ENCODE measurements at places on chromosomes 1 and 21. TPM values are rescaled to one million over a fixed set of nuclear protein-coding genes. Genes with fewer than 3 reads are reported as not detected.

COL16A1 gene
- 26.7 TPM for total RNA-seq

BRDT gene
- not detected for total RNA-seq

POU3F1 gene
- 0.08 TPM for total RNA-seq

MEGF6 gene
- total RNA-seq: 11.2 TPM

LCE1D gene
- total RNA-seq: not detected

GRCh38 chr1:24443241-24443656 is 27.6 kb downstream of the NIPAL3 start:
- no peak for DNase-seq

GRCh38 chr1:9363061-9363471 is 70.4 kb downstream of the SPSB1 start:
- no peak for DNase-seq

DNA sequence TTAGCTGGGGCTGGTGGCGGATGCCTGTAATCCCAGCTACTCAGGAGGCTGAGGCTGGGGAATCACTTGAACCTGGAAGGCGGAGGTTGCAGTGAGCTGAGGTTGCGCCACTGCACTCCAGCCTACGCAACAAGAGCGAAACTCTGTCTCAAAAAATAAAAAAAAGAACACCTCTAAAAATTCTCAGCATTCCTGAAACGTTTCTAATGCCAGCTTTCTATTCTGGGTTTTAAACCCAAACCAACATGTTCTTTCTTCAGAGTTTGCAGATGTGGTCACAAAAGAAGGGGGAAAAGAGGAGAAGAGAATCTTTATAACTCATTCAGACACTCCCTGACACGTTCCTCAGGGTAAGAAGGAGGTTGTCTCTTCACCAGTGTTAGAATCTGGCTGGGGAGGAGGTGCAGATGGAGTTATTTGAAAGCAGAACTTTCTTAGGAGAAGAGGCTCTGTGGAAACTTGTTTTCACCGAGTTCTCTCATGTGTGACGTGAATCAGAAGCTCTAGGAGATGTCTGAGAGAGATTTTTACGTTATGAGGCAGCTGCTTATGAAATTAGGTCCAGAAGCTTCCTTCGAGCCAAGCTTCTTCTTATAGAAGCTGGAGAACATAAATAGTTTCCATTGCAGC is 17.8 kb upstream of the CNR2 start:
- DNase-seq: no peak

- no peak for DNase-seq
Observed at GRCh38 chr1:41876576-41877445, 41.9 kb downstream of the HIVEP3 start.

- no peak for DNase-seq
Observed at GRCh38 chr1:222373831-222374602, 173.9 kb downstream of the HHIPL2 start.

GRCh38 chr1:82704966-82705365 is 904.2 kb downstream of the ADGRL2 start:
- no peak for DNase-seq

DNA sequence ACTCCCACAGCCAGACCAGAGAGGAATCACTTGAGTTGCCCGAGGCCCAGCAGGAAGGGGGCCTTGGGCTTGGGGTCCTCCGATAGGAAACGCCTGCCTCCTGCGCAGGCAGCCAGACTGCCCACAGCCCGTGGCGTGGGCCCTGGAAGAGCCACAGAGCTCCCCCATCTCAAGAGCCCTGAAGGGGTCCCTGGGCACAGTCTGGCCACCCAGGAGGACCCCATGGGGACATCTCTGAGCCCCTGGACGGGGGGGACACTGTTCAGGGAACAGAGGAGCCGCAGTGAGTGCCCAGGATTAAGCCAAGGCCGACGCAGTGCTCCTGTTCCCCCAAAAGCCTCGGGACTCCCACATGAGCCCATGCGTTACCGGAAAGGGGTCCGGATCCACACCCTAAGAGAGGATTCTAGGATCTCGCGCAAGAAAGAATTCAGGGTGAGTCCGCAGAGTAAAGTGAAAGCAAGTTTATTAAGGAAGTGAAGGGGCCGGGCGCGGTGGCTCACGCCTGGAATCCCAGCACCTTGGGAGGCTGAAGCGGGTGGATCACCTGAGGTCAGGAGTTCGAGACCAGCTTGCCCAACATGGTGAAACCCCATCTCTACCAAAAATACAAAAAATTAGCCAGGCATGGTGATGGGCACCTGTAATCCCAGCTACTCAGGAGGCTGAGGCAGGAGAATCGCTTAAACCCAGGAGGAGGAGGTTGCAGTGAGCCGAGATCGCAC is 38.1 kb upstream of the LBR start:
- no peak for DNase-seq

DNA sequence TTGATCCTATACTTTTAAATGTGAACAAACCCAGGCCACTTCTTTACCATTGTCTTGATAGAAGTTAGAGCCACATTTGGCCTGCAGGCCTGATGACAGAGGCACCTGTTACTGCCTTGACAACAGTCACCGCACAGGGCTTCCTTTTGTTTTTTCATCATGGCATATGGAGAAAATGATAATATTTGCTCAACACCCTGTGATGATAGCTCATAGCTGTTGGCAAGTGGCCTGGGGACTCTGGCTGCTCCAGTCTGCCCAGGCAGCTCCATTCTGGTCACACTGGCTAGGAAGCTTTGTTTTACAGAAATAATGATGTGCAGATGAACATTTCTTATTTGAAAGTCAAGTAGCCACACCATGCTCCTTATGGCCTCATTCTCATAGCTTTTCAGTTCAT is 89.6 kb upstream of the GPR88 start:
- peak; percentile 37 for DNase-seq

GRCh38 chr21:27314131-27314530 is 347.2 kb upstream of the ADAMTS5 start:
- DNase-seq: no peak

DNA sequence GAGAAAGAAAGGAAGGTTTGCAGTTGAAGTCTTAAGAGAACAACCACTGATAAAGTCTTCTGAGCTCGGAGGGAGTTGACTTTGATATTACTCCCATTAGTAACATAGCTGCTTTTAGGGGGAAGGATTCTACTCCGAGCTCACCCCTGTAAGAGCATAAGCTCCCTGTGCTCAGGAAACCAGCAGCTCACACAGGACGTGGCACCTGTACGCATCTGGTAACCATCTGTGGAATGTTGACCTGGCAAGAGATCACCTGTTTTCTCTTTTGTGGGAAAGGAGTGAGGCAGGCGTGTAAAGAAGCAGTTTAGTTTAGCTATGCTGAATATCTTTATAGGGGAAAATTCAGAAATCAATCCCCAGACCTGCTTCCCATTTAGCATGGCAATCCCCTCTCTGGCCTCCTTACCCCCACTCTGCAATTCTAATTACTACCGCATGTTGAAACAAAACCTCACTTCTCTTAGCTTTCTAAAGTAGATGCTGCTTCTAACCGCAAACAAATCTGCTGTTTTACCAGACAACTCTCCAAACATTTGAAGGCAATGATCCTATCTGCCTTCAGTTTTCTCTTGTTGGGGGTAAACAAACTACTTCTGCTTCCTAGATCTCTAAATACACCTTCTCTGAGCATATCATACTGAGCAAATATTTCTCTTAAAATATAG is 121.8 kb upstream of the KCNK1 start:
- DNase-seq: no peak

DNA sequence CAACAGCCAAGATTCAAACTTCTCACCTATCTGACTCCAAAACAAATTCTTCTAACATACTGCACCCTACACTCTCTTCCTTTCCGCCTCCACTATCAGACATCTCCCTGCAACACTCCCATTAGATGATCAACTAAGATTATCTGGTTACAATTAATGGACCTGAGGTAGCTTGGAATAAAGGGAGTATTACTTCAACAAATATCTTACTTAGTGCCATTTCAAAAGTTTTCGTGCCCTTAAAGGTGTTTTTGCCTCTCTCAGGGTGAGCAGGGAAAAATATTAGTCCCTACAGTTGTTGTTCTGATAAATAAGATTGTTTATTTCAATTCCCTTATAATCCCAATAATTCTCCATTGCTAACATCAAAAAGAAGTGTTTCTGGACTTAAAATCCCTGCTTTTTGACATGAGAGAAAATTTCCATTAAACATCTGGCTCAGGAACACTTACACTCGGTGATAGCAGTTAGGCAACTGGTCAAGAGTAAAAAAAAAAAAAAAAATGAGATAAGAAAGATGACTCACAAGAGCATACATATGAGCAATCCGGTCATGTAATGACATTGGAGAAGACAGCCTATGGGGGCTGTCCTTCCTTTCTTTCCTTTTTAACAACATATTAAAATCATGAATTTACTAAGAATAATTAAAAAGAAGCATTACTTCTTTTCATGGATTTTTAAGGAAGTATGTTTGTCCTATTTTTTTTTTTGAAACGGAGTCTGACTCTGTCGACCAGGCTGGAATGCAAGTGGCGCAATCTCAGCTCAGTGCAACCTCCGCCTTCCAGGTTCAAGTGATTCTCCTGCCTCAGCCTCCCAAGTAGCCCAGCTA is 7.6 kb downstream of the RSBN1 start:
- DNase-seq: no peak

DNA sequence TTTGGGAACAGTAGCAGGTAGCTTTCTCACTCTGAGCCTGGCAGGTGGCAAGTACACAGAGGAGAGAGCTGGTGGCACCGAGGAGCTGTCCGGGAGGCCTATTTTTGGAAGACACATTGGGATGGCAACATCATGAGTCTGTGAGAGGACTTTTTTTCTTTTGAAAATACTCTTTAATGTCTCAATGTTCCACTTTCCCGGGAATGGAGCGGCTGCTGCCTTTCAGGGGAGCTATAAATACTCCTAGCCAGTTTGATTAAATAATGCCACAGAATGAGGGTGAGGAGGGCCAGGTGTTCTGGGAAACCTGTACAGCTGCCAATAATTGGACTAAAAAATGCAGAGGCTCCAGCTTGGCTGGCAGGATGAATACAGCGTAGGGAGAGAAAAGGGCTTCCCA is 93.3 kb upstream of the COG2 start:
- no peak for DNase-seq

DNA sequence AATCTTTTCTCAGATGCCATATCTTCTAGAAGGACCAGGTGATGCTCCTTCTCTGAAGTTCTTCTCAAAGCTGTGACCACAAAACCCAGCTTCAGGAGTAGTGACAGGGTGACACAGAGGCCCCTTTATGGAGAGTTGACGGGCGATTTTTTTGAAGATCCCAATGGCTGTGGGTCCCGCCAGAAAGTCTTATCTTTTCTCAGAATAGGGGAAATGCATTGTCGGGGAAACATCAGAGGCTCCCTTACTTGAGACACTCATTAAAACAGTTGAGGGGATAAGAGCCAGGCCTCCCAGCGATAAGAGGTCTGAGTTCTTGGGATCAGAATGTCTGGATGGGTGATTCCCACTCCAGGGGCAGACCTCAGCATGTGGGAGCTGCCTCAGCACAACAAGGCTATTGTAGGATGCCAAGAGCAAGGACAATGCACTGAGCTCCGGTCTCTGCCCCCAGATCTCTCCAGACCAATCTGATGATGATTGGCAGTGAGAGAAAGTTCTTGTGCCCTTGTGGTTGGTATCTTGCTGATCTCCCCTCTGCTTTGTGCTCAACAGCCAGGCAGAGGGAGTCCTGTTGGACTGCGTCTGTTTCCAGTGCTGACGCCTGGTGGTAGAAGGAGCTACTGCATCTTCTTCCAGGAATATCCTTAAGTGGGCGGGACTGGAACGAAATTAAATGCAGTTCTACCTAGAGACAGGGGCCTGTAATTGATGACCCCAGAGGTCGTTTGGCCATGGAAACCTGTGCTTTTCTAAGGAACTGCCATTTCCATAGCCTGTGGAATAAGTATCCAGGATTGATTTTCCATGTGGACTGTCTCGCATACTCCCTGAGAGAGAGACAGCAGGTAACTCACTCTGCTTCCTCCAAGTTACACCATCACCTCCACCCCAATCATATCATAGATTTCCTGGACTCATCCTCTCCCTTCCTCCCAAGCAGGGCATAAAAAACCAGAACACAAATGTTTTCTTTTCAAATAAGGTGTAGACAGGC is 6.8 kb upstream of the ACKR1 start:
- DNase-seq: peak; percentile 44

DNA sequence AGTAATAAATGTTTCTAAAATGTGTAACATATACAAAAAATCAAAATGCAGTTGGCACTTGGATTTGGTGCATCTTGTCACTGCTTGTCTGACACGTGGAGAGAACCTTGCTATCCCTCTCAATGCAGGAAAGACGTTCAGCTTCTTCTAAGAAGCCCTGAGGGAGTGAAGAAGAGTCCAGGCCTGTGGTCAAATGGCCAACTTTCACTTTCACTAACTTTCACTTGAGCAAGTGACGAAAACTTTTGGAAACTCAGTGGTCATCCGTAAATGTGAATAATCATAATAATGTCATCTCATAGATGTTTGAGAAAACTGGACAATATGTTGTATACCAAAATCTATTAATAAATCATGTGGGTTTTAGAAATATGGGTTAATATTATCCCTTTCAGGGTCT is 61.9 kb downstream of the ERG start:
- DNase-seq: no peak

Data from pancreas (tissue), 10 donors.